ENCODE measurements at places on chromosomes 6 and 20. TPM values are rescaled to one million over a fixed set of nuclear protein-coding genes. Genes with fewer than 3 reads are reported as not detected.

Gene GRM1
- total RNA-seq, result under 0.01 TPM

Gene SPTLC3
- total RNA-seq, result 3.1 TPM

Gene CPNE5
- total RNA-seq, result not detected

Gene SLC52A3
- total RNA-seq, result not detected

Gene CD24
- 12.3 TPM for total RNA-seq

Gene ZKSCAN3
- 4.2 TPM for total RNA-seq

Gene CLDN20
- total RNA-seq, result not detected

Gene TSHZ2
- 1.4 TPM for total RNA-seq

Gene CNBD2
- total RNA-seq, result 2.7 TPM

Gene CDH26
- 0.28 TPM for total RNA-seq

Gene KIAA1755
- total RNA-seq, result 2.5 TPM

Gene UNC93A
- total RNA-seq, result not detected

All from regular cardiac myocyte (primary cell).